ENCODE measurements at places on chromosomes 6 and 20.

DNA sequence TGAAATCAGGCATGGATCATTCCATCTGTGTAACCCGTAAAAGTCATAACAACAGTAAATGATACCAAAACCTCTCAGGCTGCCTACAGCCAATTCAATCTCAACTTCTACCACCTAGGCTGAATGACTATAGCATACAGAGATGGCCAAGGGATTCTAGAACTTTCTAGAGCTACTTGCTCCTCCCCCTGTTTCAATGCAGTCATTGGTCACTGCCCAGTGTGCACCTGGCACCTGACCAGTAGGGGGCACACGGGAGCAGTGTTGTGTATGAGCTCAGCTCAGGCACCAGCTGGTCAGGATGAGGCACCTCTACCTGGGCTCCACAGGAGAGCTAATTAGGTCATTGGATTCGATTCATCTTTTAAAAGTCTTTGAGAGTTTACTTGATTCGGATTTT lies 86.2 kb downstream of the PLEKHG1 start:
- DNase-seq = no peak

- no peak for DNase-seq
These were observed 43.9 kb downstream of the NRN1 start for GRCh38 chr6:5962794-5963193.

DNA sequence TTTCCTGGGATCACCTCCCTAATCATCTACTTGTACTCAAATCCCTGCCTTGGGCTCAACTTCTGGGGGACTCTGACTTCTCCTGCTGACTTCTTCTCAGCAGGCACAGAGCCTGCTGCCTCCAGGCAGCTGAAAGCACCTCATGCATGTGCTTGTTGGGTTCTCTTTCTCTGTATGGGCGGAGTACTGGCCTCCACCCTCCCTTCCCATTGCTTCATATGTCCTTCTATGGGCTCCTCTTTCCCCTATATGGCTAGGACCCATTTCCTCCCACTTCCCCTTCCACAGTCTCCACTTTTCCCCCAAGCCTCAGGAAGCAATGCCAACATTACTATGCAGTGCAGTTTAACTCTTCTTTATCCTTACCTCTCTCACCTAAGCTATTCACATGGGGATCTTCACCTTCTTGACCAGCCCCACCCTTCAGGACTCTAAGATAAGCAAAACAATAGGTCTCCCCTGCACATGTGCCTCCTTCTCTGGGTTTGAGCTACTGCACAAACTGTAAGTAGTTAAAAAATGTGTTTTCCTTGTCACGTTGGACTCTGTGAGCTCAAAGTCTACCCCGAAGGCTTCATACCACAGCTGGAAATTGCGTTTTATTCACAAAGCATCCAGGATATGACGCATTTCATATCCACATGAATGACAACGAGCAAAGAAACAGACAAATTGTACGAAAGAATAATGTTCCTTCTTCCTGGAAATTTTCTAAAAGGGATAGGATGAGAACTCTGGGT lies 93.7 kb downstream of the CDS2 start:
- DNase-seq = no peak

- DNase-seq = no peak
These were observed 329.5 kb upstream of the HSF2 start for GRCh38 chr6:122069932-122070331.

DNA sequence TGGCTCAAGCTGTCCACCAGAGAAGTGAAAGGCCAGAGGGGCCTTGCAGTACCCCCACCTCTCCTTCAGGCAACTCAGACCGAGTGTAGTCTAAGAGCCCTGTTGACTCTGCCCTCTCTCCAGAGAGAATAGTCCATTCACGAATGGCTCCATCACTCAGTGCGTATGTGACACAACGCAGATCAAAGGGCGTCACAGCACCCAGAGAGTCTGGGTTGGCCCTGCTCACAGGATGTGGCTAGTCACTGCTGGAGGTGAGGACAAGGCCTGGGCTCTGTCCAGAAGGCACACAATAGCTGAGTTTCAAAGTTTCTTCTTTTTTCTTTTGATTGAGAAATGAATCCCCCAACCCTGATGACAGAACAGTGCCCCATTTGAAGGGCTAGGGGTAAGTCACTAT lies 74.1 kb downstream of the TRMT11 start:
- no peak for DNase-seq

DNA sequence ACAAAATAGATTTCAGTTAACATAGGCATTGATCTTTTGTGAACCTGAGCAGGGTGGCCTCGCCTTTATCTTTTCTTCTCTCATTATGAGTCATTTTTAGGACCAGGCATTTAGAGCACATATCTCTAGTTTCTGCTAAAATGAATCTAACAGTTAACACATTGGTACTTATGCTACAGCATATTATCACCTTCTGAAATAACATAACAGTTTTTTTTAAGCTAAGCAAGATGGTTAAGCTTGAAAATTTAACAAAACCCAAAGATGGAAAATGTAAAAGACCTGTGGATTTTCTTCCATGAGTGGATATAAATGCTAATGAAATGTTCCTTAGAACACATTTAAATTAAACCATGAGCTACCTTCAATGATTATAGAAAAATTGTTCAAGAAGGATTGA lies 487.1 kb upstream of the RNF217 start:
- no peak for DNase-seq

DNA sequence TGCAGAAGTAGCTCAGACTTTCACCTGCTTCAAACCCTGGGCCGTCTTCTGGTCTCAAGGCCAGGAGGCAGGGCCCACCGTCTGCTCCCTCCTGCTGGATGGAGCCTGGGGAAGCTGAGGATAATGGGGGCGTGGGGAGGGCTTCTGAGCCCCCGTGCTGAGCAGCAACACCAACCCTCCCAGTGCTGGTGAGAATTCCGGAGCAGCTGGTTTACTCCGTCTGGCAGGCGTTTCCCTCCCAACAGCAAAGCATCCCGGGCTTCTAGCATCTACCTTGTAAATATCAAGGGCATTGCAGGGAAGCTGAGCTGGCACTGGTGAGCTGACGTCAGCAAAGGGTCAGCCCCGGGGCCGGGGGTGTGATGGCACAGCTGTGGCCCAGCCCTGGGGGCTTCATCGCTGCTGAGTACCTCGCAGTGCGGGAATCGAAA lies 16.8 kb upstream of the CHRNA4 start:
- no peak for DNase-seq

DNA sequence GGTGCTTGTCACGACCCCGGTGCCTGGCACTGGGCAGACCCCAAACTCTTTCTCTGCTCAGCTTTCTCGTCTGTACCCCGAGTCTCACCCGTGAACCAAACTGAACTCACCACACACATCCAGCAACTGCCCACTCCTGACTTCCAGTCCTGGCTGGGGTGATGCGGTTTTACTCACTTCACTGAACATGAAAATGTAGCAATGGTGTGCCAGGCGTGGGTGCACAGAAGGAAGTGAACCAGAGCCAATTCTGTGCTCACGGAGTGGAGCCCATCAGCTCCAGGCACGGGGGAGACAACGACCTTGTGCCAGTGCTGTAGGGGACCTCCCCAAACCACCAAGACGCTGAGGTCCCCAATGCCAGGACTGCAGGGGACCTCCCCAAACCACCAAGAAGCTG lies 78.7 kb upstream of the AFDN start:
- DNase-seq = no peak

DNA sequence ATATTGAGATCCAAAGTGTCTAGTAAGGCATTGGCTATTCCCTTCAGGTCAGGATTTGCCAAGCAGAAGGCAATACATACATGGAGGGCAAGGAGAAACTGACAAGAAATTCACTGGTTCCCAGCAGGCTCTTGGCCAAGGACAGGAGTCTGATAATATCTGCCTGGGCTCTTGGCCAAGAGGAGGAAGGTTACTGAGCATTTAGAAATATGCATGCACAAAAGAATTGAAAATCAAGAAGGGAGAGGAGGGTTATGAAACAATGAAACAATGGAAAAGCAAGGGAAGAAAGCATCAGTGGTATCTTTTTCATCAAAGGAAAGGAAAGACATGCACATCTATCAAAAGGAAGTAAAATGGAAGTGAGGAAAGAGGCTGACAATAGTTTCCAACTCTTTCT lies 42.4 kb downstream of the ARHGAP18 start:
- peak; percentile 67 for DNase-seq

- no peak for DNase-seq
These were observed 166.3 kb upstream of the DTNBP1 start for GRCh38 chr6:15829156-15829555.

GRCh38 chr6:16129623-16130401 lies 926 bp downstream of the MYLIP start:
- DNase-seq = no peak

- DNase-seq = no peak
These were observed 562.9 kb upstream of the CHD6 start for GRCh38 chr20:42181064-42181463.

- DNase-seq = peak; percentile 25
These were observed 390.6 kb upstream of the PLCB4 start for GRCh38 chr20:8678098-8678776.

- DNase-seq = peak; percentile 45
These were observed 572 bp downstream of the SLC2A4RG start for GRCh38 chr20:63740070-63740626.

GRCh38 chr6:132690678-132691077 lies 23.2 kb downstream of the VNN1 start:
- DNase-seq = no peak

- DNase-seq = peak; percentile 69
These were observed 2.2 kb downstream of the CCN2 start for GRCh38 chr6:131948692-131949619.

- DNase-seq = no peak
These were observed 5.5 kb upstream of the MTG2 start for GRCh38 chr20:62177307-62177706.

DNA sequence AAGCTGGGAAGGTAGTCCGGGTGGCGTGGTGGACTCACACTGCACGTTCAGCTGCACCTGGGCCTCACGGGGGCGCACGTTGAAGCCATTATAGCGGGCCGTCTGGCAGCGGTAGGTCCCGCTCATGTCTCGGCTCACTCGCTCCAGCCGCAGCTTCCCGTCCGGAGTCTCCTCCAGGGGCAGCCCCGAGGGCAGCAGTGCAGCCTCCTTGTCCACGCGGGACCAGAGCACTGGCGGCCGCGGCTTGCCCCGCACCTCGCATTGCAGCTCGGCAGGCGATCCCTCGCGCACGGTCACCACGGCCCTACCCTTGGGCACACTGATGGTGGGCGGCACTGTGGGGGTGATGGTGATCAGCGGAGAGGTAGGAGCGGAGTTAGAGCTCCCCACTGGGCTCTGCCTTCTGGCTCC lies 47.6 kb downstream of the MDGA1 start:
- no peak for DNase-seq
